Inflammatory macrophage treated with lipopolysaccharide for 1 hour (primary cell): ENCODE measurements at places on chromosomes 1 and 21.

- peak; percentile 54 for DNase-seq
These were observed 140.1 kb upstream of the FMN2 start for GRCh38 chr1:239951511-239952140.

- no peak for DNase-seq
These were observed 857 bp upstream of the AK5 start for GRCh38 chr1:77280962-77281361.

DNA sequence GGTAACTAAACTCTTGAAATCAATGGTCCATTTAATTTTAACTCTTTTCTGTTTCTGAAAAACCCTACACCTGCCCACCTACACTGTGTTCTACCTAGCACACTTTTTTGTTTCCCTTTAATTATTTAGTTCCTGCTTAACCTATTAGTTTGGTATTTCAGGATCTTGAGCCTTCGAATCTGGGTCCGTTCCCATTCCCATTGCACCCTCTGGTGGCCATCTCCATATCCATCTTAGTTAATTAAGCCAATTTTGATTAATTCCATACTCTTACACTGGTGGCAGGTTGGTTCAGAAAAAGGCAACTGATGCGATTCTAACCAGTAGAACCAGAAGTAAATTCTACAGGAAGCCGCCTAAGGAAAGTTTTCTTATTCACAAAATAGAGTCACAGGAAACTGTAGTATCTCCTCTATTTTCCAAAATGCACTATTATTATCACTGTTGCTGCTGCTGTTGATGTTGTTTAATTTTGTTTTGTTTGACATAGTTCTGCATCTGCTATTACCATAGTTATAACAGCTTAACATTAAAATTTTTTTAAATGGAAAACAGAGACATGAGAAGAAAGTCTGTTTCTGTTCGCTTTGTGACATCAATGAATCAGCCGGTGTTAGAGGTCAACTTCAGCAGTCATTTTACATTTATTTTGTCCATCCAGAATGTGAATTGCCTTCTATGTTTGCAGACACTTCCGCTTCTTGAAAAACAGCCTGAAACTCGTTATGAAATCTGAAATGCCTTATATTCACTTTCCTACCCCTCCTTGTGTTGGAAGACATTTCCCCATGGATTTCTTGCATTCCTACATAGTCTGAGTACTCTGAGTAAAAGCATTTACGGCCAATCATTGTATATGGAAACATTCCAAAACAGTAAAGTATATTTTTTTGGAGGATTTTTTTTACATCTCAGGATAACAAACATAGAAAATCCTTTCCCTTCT lies 115.5 kb upstream of the NCAM2 start:
- DNase-seq: peak; percentile 4

DNA sequence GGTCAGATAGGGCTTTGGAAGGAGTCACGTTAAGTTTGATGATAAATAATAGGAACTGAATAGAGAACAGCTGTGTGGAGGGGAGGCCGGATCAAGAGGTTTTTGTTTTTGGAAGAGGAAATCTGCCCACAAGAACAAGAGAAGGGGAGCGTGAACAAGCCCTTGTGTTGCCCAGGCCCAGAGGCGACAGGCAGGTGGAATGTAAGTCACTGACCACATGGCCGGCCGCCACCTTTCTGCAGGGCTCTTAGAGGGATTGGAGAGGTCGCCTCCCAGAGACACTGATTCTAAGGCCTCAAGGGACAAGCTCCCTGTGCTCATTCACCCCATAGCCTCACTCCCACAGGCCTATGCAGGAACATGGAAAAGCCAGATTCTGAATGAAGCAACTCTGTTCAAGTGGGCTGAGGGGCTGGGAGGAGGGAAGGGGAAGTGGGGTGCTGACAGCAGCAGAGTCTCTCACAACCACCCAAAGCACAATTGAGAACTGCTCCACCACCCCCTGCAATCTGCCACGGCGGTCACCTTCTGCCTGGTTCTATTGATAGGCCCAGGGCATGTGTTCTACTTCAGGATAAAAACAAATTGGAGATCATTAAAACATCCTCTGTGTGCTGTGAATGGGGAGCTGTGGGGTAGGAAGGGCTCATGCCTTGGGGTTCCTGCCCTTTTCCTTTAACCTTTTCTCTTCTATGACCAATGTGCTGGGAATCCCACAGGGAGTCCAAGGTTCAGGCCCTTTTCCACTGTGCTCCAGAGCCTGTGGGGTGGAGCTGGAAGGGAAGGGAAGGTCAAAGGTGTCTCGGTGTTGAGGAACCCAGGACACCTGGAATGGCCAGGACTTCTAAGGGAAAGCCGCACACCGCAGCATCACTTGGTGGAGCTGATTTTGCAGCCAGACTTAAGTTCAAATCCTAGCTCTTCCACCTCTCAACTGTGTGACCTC lies 63.3 kb upstream of the PARP1 start:
- DNase-seq: peak; percentile 64

- DNase-seq: no peak
These were observed 6.6 kb downstream of the HYI start for GRCh38 chr1:43446881-43447835.

DNA sequence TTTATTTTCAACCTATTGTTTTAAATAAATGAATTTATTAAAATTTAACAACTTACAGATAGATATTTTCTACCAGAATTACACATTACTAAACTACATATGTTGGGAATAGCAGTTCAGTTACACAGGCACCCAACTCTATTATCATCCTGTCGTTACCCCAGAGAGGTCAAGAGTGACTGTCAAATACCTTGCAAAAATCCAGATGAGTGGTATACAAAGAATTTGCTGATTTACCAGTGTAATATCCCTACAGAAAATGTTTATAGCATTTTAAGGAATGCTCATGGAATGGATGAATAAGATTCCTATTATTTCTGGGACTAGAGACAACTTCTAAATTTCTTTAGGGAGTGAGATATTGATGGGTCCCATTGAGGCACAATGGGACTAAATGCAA lies 300.7 kb upstream of the RGS18 start:
- DNase-seq: no peak

- DNase-seq: no peak
These were observed 18.9 kb downstream of the LACTBL1 start for GRCh38 chr1:22953740-22954141.

- DNase-seq: no peak
These were observed 156.2 kb downstream of the AKT3 start for GRCh38 chr1:243693800-243694199.

- DNase-seq: peak; percentile 96
These were observed 98.9 kb upstream of the SLC44A3 start for GRCh38 chr1:94721240-94721639.

DNA sequence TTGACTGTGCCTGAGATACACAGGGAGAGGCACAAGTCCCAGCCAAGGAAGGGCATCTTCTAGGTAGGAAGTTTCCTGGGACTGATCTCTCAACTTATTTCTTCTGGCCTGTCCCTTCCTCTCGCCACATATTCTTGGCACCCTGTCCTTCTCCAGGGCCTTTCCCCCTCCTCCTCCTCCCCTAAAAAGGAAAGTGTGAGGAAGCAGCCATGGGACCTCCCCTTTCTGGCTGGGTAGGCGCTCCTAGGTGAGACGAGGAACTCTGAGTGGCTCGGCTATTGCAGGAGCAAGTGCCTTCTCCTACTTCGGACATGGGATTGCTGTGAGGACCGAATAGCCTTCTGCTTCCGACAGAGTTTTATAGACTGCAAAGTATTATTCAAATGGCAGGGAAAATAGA lies 15.5 kb upstream of the MTARC2 start:
- no peak for DNase-seq

- no peak for DNase-seq
These were observed 29.4 kb downstream of the SPATA17 start for GRCh38 chr1:217660353-217661062.

GRCh38 chr1:244445320-244446181 lies 6.2 kb downstream of the ADSS2 start:
- no peak for DNase-seq

- DNase-seq: no peak
These were observed 126.3 kb upstream of the CXADR start for GRCh38 chr21:17386498-17386897.

DNA sequence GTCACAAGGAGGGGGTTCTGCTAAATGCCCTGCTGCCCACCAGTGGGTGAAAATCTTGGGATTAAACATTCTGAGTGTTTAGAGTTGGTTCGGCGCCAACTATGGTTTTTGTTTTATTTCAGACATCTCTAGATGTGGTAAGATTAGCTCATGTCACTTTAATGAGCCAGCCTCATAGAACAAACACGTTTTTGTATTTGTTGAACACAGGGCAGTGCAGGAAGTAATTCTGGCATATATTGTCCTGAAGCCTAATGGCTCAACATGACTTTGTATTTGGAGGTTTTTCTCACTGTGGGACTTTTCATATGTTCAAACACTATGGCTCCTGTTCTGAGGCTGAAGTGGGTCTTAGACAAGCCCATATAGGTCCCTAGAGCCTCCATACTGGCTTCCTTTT lies 107.8 kb downstream of the NGF start:
- DNase-seq: no peak

GRCh38 chr1:222071387-222071786 lies 329.5 kb upstream of the DUSP10 start:
- no peak for DNase-seq

DNA sequence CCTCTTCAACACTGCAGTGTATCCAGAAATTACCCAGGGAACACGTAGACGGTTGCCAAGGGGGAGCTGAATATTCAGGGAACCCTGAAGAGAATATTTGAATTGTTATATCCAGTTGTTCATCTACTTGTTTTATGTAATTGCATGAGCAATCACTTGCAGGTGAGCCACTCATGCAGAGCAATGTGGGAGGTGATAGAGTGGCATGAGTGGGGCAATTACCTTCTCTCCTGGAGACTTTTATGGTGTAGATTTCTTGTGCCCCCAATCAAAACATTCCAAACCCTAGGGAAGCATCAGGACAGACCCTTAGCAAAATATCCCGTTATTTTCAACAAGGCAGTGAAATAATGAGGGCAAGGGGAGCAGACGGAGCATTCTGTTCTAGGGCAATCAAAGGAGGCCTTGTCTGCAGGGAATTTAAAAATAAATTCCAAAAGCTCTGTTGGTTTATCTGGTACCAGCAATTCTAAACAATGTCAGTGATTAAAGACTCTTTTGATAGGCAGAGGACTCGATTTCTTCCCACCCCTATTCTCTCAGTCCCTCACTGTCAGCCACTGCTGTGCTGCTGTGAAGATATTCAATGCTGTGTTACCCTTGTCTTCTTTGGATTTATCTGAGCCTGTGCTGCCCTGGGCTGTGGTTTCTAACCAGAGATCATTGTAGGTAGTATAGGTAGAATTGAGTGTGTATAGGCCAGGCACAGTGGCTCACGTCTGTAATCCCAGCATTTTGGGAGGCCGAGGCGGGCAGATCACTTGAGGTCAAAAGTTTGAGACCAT lies 180.2 kb upstream of the MAP1LC3C start:
- no peak for DNase-seq

DNA sequence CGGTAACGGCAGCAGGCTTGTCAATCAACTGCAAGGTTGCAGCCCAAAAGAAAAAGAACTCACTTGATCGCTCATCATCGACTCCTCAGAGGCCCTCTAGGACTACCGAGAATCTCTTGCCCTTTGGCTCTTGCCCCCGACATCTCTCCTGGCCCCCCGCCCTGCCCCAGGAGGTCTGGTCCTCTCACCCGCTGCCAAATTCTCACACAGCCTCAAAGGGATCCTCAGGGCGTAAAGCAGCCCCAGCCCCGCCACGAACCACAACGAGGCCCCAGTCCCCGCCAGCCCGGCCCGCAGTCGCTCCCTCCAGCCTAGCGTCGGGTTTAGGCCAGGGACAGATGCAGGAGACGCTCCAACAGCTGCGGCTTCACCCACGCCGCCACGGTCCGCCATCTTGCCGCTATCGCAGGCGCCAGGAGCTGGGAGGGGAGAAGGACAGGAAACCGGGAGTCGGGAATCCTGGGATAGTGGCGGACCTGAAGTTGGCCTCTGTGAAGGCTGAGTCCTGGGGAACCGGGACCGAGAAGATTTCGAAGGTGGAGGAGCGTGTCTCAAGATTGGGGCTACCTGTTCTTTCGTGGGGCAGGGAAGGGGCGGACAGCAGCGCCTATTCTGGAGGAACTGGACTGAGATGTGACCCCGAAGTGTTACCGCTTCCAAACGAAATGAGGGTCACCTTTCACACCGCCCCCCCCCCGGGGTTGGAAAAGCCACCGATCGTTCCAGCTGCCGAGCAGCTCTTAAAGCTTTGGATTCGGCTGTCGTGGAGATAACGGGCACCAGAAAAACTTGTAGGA lies at the start of gene ST7L:
Gene ST7L, minus strand, starts transcription at position 421 of the 797 bp plus-strand sequence. Its CDS starts 28 bp downstream, at position 393.
- peak; percentile 62 for DNase-seq

GRCh38 chr1:180210008-180210620 lies 19.9 kb upstream of the LHX4 start:
- DNase-seq: no peak

- DNase-seq: no peak
These were observed 256 bp upstream of the TARBP1 start for GRCh38 chr1:234479310-234479559.

- DNase-seq: peak; percentile 2
These were observed 123.9 kb downstream of the PTBP2 start for GRCh38 chr1:96845464-96845863.

DNA sequence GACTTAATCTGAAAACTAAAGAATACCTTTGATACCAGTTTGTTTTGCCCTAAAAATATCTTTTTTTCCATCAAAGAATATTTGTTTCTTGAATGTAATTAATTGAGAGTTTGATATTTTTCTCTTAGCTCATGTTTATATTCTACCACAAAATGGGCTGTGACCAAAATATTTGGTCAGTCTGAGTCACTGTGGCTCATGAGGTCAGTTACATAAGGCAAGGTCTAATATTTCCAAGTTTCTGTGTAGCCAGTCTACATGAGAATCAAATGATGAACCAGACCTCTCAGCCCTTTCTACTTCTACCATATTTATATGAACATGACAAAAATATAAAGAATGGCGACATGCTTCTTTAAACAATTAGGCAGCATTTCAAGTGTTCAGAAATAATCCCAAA lies 83.0 kb upstream of the IVNS1ABP start:
- DNase-seq: peak; percentile 43

DNA sequence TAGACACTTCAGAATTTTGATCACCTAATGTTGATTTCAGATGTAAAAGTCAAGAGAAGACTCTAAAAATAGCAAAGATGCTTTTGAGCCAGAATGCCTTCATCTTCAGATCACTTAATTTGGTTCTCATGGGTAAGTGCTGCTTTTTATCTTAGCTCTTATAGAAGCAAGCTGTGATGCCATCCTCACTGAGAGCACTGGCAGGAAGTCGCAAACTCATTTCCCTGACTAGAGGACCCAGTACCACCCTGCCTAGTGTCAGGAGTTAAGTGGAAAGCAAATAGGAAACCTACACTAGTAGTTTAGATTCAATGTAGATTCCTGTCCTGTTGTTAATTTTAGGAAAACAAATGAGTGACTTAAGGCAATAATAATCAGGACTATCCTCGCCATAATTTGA lies 12.1 kb downstream of the IFNAR2 start:
- DNase-seq: no peak

DNA sequence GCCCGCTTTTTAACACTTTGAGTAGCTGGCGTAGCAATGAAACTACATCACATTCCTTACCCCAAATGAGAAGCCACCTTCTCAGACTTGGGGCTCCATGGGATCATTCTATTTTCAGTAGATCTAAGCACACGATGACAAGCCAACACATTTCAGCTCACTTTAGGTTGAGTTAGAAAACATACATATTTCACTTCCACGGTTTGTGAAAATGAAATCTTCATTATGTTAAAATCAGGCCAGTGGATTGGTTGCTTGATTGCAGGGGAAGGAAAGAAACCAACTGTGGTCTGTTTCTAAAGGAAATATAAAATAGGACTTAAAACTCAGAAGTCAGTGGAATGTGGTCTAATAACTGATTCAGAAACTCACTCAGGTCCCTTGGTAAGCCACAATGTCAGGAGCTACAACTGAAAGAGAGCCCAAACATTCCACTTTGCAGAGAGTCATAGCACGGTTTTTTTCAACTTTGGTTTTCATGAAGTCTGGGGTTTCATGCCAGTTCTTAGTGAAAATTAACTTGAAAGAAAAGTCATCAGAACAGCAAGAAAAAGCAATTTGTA lies 82.3 kb upstream of the TIAM1 start:
- no peak for DNase-seq
